NCI-H446 treated with DMSO at 0.1 percent for 48 hours (cell line): ENCODE measurements at places on chromosomes 5 and 9.

DNA sequence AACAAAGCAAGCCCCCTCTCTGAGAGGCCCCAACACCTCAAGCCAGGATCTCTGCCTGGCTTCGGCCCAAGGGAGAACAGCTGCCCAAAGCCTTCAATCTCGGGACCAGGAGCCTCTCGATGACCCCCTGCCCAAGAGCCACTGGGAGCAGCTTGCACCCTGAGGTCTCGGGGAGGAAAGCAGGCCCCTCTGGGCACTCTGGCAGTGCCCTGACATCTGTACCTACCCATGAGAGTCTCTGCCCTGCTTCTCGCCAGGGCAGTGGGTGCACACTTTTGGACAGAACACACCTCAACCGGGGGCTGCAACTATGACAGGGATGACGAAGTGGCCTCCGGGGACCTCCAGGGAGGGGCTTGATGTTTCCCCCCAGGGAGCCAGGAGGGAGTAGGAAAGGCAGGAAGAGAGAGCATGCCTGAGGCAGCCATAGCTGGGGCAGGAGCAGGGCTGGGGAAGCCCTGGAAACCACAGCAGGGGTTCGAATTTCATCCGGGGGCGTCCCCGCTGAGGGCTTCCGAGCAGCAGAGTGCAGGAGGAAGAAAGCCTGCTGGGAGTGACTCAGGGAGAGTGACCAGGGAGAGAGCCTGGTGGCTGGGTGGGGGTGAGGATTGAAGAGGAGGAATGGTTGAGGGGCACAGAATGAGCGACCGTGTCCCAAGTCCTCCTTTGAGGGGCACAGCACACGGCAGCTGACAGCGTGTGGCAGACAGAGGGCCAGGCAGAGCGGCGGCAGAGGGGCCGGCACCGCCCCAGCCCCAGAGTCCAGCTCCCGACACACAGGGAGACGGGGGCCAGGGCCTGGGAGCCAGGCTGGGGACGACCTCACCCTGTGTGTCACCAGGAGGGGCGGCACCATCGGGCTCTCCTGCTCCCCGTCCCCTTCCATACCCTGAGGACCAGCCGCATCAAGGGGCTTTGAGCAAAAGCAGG lies 1.8 kb downstream of the LPCAT1 start:
- DNase-seq: no peak

- no peak for DNase-seq
These were observed 54.2 kb downstream of the PCDHGC5 start for GRCh38 chr5:141543053-141543452.

DNA sequence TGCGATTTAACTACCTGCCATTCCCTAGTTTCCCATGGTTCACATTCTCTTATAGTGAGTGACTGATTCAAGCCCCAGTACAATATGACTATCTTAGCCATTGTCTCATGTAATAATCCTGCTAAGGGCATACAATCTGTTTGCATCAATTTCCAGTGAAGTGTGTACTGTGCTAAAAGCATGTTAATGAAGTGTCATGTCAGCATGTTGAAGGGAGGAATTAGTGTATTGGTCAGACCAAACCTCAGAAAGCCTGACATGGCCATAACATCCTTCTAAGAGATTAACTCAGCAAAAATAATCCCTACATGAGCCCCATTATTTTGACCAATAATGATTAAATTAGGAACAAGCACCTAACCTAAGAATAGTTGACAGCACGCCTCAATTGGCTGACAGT lies 442.4 kb downstream of the ENC1 start:
- DNase-seq: no peak

GRCh38 chr9:95277509-95277908 lies 40.0 kb downstream of the FANCC start:
- DNase-seq: no peak

GRCh38 chr5:7606840-7607465 lies 211.0 kb downstream of the ADCY2 start:
- no peak for DNase-seq

GRCh38 chr5:157116483-157116954 lies 7.7 kb upstream of the HAVCR2 start:
- no peak for DNase-seq

GRCh38 chr5:10892147-10892910 lies 131.3 kb upstream of the DAP start:
- no peak for DNase-seq

DNA sequence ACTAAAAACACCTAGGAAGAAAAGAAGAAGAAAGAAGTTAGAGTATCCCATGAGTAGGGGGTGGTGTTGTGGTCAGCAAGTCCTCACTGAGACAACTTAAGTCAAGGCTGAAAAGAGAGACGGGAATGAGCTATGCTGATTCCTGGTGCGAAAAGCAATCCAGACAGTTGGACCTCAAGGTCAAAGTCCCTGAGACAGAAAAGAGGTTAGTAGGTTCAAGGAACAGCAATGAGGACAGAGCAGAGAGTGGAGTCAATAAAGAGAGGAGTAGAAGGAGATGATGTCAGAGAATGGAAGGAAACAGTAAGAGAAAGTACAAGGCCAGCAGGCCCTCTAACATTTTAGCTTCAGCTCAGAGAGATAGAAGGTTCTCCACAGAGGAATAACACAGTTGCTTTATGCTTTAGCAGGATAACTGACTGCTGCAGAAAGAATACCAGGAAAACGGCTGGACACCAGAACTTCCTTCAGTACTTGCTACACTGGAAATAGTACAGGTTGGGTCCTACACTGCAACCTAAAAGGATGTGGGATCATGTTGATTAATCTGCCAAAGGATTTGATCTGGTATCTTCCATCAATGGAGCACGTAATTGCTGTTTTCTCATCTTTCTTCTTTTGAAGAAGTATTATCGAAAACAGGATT lies 43.6 kb downstream of the GNAQ start:
- DNase-seq: no peak
